ENCODE measurements at places on chromosomes 5 and 9. TPM values are rescaled to one million over a fixed set of nuclear protein-coding genes. Genes with fewer than 3 reads are reported as not detected.

CAMK4 gene
- 5.8 TPM for total RNA-seq

MOB3B gene
- 20.9 TPM for total RNA-seq

CDKN2B-AS1 gene
- total RNA-seq, result 0.21 TPM

TEK gene
- 2.5 TPM for total RNA-seq

STKLD1 gene
- total RNA-seq, result 1.6 TPM

CWC27 gene
- 40.5 TPM for total RNA-seq

NTNG2 gene
- total RNA-seq, result 3.1 TPM

ADAMTSL1 gene
- total RNA-seq, result 1.2 TPM

ACTBL2 gene
- total RNA-seq, result not detected

MARCOL gene
- not detected for total RNA-seq

NRG2 gene
- total RNA-seq, result 0.73 TPM

GMCL2 gene
- total RNA-seq, result not detected

SLC4A9 gene
- total RNA-seq, result 0.76 TPM

BTNL8 gene
- total RNA-seq, result 0.96 TPM

SPINK7 gene
- total RNA-seq, result not detected

C5orf58 gene
- total RNA-seq, result 3.0 TPM
